ENCODE measurements at places on chromosomes 3 and 15. TPM values are rescaled to one million over a fixed set of nuclear protein-coding genes. Genes with fewer than 3 reads are reported as not detected.

TRIM71 gene
- under 0.01 TPM for total RNA-seq

GRCh38 chr15:78943692-78944091 is 1.2 kb downstream of the CTSH start:
- H3K27me3 ChIP-seq, result no peaks in the 10 kb centered on the region
- H3K36me3 ChIP-seq, result no peaks in the 10 kb centered on the region
- H3K4me3 ChIP-seq, result peak overlapping the region; percentile 70

- H3K36me3 ChIP-seq, result no peaks in the 10 kb centered on the region
- H3K4me3 ChIP-seq, result no peak within 1 kb of the TSS
- no peak within 1 kb of the TSS for H3K27ac ChIP-seq
- peak; percentile 87 for DNase-seq
Observed at GRCh38 chr3:187669675-187670504, at the start of gene SST. Gene SST (minus strand): TSS chr3:187670394. CDS start chr3:187670291, 103 bp downstream.

- no peak for DNase-seq
- no peak overlapping the region for H3K4me3 ChIP-seq
- H3K27me3 ChIP-seq, result no peaks in the 10 kb centered on the region
Observed at GRCh38 chr3:21393683-21394311, 357.2 kb downstream of the ZNF385D start.

DNA sequence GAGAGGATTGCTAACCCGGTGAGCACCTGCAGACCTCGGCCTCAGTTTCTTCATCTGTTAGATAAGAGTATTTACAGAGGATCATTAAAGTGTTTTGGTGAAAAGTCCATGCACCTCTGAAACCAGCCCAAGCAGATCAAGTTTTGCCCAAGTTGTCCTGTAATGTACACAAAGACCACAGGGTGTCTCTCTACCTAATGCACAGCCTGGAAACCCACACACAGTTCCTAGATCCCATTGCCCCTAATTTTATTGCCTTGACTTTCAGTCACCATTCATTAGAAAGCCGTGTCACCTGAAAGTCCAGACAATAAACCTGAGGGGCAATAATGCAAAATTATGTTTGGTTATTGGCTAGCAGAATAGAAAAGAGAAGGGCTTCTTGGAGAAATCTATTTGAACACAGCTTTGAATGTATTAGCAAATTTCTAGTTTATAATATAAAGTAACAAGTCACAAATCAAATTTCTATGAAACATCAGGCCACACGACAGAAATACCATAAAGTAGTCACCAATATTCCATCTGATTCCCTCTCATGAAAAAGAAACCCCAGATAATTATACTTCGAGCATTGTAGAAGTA is 161.3 kb upstream of the SLC2A2 start:
- no peak overlapping the region for H3K27ac ChIP-seq
- no peaks in the 10 kb centered on the region for H3K36me3 ChIP-seq
- H3K4me3 ChIP-seq, result no peak overlapping the region
- H3K27me3 ChIP-seq, result no peaks in the 10 kb centered on the region

- H3K27me3 ChIP-seq, result no peaks in the 10 kb centered on the region
- H3K4me1 ChIP-seq, result no peaks in the 10 kb centered on the region
- H3K4me3 ChIP-seq, result no peak overlapping the region
Observed at GRCh38 chr3:39990532-39990931, 181.1 kb downstream of the MYRIP start.

DNA sequence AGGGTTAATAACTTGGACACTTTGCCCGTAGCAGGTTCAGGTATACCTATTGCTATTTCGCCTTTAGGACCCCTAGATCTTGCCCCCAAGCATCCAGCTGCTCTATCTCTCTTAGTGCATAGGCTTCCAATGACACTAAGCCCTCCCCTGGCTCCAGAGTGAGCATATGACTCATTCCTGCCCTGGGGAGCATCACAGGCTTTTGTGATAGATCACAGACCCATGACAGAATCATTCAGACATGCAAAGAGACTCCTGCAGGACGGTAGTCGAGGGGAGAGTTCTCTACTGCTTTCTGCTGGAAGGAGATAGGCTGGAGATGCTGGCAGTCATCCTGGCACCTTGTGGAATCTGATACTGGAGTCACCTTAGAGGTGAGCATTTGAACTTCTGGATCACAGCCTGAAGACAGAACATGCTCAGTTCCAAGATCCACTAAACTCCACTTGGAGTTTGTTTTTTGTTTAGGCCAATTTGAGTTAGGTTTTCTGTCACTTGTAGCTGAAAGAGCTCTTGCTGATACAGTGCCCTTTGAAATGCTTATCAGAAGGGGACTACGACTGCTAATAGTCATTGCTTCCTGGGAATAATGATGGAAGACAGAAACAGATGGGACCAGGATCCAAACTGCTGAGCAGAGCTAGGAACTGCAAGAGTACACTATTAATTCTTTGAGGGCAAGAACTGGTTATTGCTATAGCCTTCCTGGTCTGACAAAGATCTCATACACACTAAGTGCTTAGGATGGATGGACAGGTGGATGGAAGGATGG is 11.0 kb downstream of the LYSMD2 start:
- H3K36me3 ChIP-seq, result no peaks in the 10 kb centered on the region
- H3K4me3 ChIP-seq, result no peak overlapping the region
- no peak for DNase-seq

GRCh38 chr3:156770699-156771414 is 55.3 kb upstream of the LEKR1 start:
- no peaks in the 10 kb centered on the region for H3K4me1 ChIP-seq
- H3K36me3 ChIP-seq, result no peaks in the 10 kb centered on the region
- no peak for DNase-seq
- H3K27me3 ChIP-seq, result no peaks in the 10 kb centered on the region
- no peak overlapping the region for H3K4me3 ChIP-seq

RAD51 gene
- not detected for total RNA-seq

GOLGA8G gene
- not detected for total RNA-seq

DNA sequence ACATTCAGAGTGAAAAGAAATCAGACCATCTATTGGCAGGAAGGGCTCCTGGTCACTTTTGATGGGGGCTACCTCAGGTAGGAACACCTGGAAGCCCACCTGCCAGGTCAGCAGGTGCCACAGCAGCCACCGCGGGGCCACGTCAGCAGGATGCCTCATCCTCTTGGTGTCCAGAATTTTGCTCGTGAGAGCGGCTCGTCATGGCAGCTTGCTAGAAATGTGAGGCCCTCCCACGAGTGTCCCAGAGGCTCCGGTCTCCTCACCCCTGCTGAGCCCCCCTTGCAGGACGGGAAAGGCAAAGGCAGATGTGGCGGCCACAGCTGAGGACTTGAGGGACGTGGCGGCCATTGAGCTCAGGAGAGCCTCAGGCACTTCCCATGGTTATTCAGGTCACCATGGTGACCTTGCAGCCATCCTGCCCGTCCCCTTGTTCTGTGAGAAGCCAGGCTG is 129.4 kb downstream of the LRRK1 start:
- no peak overlapping the region for H3K4me3 ChIP-seq
- no peak overlapping the region for H3K27ac ChIP-seq
- peak; percentile 18 for DNase-seq
- peaks cover 80% of the 10 kb centered on the region for H3K36me3 ChIP-seq

GRCh38 chr3:34016925-34017587 is 218.6 kb downstream of the PDCD6IP start:
- DNase-seq, result peak; percentile 33
- no peaks in the 10 kb centered on the region for H3K36me3 ChIP-seq
- no peaks in the 10 kb centered on the region for H3K4me1 ChIP-seq
- H3K27me3 ChIP-seq, result no peaks in the 10 kb centered on the region
- H3K27ac ChIP-seq, result no peak overlapping the region

- H3K36me3 ChIP-seq, result no peaks in the 10 kb centered on the region
- no peak overlapping the region for H3K27ac ChIP-seq
- no peak for DNase-seq
Observed at GRCh38 chr3:106341586-106342162, 472.9 kb upstream of the CBLB start.

DNA sequence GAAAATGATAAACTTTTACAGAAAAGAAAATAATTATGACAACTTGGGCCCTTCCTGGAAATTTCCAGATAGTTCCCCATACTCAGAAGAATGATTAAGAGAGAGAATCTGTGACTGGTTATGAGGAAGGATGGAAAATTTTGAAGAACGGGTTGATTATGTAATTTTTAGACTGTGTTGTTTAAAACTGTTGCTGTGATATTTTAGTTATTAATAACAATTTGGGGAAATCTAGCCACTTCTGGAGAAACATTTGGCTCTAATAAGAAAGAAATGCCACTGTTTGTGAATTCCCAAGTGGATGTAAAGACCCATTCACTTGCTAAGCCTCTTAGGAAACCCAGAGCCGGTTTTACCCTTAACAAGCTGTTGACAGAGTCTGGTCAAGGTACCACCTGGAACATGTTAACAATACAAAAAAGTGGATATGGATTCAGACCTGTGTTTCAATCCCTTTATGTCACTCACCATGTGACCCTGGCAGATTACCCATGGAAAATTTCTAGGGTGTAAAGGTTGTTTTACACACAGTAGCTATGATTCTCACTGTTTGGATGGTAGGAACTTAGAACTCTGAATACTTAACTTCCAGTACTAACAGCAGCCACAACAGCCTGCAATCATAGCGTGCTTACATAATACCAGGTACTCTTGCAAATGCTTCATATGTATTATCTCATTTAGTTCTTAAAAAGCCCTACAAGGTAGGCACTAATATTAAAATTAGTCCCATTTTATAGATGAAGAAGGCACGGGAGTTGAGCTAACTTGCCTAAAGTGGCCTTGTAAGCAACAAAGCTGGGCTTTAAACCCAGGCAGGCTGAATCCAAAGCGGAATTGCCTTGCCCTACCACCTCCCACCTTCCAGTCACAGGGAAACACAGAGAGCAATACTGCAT is 32.0 kb downstream of the ZBTB38 start:
- H3K36me3 ChIP-seq, result peaks cover 27% of the 10 kb centered on the region
- H3K4me3 ChIP-seq, result no peak overlapping the region
- DNase-seq, result no peak
- no peaks in the 10 kb centered on the region for H3K27me3 ChIP-seq
- H3K27ac ChIP-seq, result peak overlapping the region; percentile 97

MNS1 gene
- 4.4 TPM for total RNA-seq

BCL2A1 gene
- not detected for total RNA-seq

GRCh38 chr3:100761211-100761942 is 52.1 kb downstream of the TFG start:
- H3K4me3 ChIP-seq, result no peak overlapping the region
- DNase-seq, result peak; percentile 19
- H3K36me3 ChIP-seq, result peaks cover 5% of the 10 kb centered on the region

DNA sequence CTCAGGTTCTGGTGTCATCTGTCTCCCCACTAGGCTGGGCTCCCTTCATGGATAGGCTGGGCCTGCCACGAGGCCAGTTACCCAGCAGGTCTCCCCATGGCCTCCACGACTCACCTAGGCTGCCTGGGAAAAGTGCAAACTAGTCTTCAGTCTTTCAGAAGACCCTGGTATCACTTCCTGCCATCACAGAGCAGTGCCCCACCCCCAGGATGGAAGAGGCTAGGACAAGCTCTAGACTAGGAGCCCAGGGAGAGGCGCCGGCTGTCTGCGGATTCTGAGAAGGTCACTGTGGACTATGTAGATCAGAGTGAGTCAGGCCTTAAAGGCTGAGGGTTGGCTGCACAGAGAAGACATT is 63.7 kb downstream of the CORO2B start:
- H3K36me3 ChIP-seq, result no peaks in the 10 kb centered on the region
- no peaks in the 10 kb centered on the region for H3K27me3 ChIP-seq
- H3K4me3 ChIP-seq, result no peak overlapping the region
- no peak for DNase-seq
- H3K27ac ChIP-seq, result no peak overlapping the region

DNA sequence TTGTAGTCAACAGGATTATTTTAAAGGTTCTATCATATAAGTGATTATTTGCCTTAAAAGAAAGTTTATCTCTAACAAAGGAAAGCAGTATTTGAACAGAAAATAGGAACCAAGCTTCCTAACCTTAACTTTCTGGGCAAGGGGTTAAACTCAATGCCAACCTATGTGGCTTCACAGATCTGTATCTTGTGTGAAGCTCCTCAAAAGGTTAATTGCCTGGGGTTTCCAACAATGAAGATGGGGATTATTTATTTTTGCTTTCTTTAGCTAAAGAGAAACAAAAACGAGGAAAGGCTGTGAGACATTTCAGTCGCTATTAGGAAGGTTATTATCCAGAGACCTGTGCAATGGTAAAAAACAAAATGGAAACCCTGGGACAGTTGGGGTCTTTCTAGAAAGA is 1.1 kb upstream of the WDR82 start:
- peak overlapping the region; percentile 93 for H3K4me3 ChIP-seq
- DNase-seq, result no peak
- peak overlapping the region; percentile 98 for H3K27ac ChIP-seq
- peaks cover 16% of the 10 kb centered on the region for H3K36me3 ChIP-seq
- peaks cover 39% of the 10 kb centered on the region for H3K4me1 ChIP-seq

DNA sequence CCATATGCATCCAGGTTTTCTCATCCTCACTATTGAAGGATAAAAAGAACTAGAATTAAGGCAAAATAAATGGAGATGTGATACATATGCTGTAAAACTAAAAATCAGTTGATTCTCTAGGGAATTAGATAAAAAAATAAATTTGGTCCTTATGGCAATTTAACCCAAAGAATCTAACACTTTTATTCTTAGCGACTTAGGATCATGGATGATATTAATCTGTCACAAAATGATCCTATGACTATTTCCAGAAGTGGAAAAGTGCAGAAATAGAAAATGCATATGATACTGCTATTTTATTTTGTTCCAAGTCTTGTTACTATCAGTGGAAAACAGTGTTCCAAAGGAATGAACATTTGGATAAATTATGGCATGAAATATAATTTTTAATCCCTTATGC is 746.3 kb downstream of the ROBO2 start:
- H3K36me3 ChIP-seq, result no peaks in the 10 kb centered on the region
- H3K4me1 ChIP-seq, result no peaks in the 10 kb centered on the region
- no peak for DNase-seq

DNA sequence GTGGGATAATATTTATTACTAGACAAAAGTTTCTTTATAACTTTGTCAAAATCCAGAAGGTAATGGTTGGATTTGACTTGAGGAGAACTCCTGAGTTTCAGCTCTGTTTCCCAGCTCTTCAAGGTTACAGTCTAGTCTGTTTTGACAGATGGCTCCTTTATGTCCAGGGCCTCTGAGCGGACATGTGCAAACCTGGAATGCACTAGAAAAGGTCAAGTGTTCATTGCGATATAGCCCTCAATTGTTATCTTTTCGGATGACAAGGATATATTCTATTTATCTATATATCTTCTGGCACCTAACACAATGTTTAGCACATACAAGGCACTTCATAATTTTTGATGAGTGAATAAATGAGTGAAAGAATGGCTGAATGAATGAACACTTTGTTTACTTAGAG is 513.2 kb upstream of the GOLIM4 start:
- no peaks in the 10 kb centered on the region for H3K36me3 ChIP-seq
- H3K4me1 ChIP-seq, result no peaks in the 10 kb centered on the region
- no peak overlapping the region for H3K4me3 ChIP-seq
- no peaks in the 10 kb centered on the region for H3K27me3 ChIP-seq

DNA sequence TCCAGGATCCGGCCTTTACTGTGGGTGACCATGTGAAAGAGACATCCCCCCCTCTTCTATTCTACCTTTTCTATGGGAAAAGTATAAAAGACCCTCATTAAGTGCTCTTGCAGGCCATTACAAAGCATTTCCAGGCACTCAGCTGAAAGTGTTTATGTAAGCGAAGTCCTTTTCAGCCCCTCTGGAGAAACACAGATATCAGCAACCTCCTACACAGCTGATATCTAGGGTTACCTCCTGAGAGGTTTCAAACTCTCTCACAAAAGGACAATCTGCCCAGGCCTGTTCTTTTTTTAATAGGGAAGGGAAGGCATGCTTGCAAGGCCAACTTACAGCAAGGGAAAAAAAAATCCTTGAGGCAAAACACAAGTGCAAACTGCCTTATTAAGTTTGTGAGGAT is 12.6 kb downstream of the ETV5 start:
- DNase-seq, result no peak
- no peak overlapping the region for H3K4me3 ChIP-seq
- no peaks in the 10 kb centered on the region for H3K36me3 ChIP-seq

- DNase-seq, result no peak
- no peaks in the 10 kb centered on the region for H3K4me1 ChIP-seq
- no peaks in the 10 kb centered on the region for H3K36me3 ChIP-seq
- no peak overlapping the region for H3K27ac ChIP-seq
- no peaks in the 10 kb centered on the region for H3K27me3 ChIP-seq
- no peak overlapping the region for H3K4me3 ChIP-seq
Observed at GRCh38 chr3:155608228-155608920, 136.5 kb downstream of the PLCH1 start.
